ENCODE measurements at places on chromosomes 5 and 9. TPM values are rescaled to one million over a fixed set of nuclear protein-coding genes. Genes with fewer than 3 reads are reported as not detected.
A peak's percentile ranks its signal among the peaks of the same experiment; 100 is the strongest.

GRCh38 chr9:68905129-68905528 lies 108.8 kb downstream of the PRKACG start:
- DNase-seq, result no peak

DNA sequence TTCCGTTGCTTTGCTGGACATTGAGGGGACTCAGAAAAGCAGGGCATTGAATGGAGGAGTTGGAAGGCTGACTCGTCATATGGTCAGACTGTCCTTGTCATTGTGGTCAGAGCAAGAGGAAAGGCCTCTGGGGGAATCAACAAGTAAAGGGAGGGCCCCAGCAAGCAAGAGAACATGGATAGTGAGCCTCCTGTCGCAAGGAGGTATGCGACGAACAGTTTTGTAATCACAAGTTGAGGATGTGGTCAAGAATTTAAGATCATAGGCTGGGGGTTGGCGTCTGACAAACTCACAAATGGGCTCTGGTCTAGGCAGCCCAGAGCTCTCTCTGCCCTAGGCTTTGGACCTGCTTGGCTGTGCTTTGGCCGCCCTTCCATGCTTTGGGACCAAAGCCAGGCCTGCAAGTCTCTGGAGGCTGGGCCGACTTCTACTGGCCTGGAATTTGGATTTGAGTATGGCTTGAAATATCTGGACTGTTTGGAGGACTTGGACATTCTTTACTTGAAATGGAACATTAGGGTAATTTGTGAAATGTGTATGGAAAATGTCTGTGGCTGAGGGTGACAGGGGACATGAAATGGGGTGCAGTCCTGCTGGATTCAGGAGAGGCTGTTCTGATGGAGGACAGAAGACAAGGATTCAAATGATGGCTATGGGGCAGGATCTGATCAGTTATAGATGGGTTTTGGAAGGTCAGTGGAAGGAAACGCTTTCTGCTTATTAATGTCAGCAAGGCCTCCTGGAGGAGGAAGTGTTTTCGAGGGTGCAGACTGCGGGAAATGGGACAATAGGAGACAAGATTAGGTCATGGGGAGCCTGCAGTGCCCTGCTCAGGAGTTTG lies 19.2 kb upstream of the NDST1 start:
- DNase-seq, result peak; percentile 43

- DNase-seq, result no peak
Measured at GRCh38 chr5:116256717-116257116, 171.9 kb downstream of the COMMD10 start.

DNA sequence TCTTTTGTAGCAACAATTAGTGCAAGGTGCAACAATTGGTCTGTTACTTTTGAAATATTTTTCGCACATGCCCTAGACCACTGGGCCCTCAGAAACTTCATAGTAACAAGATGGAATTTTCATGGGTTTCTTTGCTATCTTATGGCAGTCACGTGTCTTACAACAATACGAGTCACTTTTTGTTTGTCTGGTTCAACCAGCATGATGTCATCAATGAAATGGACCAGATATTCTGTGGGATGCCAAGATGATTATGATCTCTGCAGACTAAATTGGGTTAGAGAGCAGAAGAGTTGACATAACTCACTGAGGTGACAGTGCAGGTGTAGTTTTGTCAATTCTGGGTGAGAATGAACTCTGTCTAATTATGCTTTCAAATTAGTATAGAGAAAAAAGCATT lies 239.6 kb upstream of the RIOK2 start:
- DNase-seq, result no peak

- peak; percentile 10 for DNase-seq
Measured at GRCh38 chr5:173234129-173234790, 746 bp downstream of the NKX2-5 start.

DNA sequence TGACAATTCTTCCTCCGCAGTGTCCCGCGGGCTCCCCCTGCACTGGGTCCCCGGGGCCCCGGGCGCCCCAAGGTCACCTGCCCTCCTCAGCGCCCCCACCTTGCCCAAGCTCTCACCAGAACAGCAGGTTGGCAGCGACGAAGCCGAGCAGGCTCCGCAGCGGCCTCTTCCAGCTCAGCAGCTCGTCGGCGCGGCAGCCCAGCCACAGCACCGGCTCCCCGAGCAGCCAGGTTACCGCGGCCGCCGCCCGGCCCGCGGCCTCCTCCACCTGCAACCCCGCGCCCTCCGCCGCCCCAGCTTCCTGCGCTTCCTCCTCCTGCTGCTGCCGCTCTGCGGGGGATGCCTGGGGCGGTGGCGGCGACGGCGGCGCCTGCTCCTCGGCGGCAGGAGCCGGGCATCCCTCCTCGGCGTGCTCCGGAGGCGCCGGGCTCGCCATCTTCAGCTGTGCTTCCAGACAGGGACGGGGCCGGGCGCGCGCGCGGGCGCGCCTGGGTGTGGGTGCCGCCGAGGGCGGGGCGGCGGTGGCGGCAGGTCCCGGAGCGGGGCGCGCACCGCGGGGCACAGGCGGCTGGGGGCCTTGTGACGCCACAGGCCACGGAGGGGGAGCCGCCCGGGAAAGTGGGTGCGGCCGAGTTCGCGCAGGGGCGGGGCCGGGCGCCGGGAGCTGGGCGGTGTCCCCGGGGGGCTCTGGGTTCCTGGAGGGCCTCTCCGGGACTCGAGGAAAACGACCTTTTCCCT lies at the start of gene RETREG1:
RETREG1 (minus strand) TSS at position 462 of the 738 bp plus-strand sequence; CDS start at position 436, 26 bp downstream.
- peak; percentile 62 for DNase-seq

GRCh38 chr9:29212397-29213387 lies 1639.4 kb upstream of the C9orf72 start:
- DNase-seq, result peak; percentile 16

DNA sequence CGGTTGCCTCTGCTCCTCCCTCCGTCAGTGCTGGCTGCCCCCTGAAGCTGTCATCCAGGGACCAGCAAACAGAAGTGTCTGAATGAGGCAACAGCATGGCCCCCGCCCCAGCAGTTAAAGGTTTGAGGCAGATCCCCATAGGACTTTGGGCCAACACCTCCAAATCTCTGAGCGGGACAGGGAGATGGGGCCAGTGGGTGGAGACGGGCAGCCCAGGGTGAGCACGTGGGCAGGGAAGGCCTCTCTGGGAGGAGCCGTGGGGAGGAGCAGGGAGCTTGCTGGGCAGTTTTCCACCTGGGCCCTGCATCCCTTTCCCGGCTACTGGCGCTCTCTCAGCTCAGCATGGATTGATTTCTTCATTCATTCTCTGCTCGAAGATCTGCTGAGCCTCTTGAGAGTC lies 39.1 kb upstream of the NOTCH1 start:
- DNase-seq, result no peak

- no peak for DNase-seq
Measured at GRCh38 chr5:130066644-130067043, 162.4 kb downstream of the CHSY3 start.

GRCh38 chr5:117191251-117191650 lies 616.6 kb upstream of the SEMA6A start:
- no peak for DNase-seq

DNA sequence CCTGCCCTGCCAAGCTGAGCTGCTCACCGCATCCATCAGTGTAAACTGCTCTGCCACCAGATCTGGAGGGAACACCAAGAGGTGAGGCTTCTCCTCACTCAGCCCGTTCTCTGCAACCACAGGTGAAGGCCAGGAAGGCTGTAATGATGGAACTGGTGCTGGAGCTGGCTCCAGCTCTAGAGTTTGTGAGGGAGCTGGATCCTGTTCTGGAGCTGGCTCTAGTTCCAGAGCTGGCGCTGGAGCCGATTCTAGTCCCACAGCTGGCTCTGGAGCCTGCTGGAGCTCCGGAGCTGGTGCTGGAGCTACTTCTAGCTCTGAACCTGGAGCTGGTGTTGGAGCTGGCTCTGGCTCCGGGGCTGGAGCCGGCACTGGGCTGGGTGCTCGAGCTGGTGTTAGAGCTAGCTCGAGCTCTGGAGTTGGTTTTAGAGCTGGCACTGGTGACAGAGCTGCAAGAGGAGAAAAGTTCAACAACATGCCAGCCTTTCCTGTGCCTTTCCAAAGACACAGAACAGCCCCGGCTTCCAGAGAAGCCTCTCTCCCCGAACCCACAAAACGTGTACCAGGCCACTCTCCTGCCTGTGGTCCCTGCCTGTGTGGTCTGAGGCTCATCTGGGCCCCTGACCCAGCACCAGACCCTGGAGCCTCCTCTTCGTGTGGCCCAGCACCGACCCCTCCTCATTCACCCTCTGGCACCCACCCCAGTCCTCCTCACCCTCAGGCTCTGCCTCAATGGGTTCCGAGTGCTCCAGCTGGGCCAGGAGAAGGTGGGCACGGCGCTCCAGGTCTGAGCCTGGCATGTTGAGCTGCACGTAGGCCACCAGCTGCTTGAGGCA lies 12.9 kb downstream of the RALGDS start:
- DNase-seq, result no peak

- DNase-seq, result no peak
Measured at GRCh38 chr9:127449332-127449966, 1.8 kb downstream of the RPL12 start.

GRCh38 chr5:126680191-126680817 lies 79.6 kb downstream of the PHAX start:
- no peak for DNase-seq

- DNase-seq, result no peak
Measured at GRCh38 chr9:2809692-2810419, 34.0 kb downstream of the PUM3 start.

GRCh38 chr9:113535756-113536155 lies 72.2 kb downstream of the RGS3 start:
- DNase-seq, result no peak

DNA sequence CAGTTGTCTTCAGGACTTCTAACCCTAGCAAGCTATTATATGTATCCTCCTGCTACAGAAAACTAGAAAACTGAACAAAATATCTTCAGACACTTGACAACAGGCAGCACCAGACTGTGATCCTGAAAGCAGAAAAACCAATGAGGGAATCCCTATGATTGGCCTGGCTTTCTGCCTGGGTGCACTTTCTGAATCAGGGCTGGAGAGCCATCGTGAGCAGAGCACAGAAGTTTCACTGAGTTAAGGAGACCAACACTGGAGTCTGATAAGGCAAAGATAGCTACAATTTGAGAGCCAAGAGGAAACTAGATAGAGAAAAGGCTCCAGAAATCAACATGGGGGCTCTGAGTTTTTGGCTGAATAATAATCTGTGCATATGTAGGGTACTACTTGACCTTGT lies 106.5 kb downstream of the FANCC start:
- no peak for DNase-seq

DNA sequence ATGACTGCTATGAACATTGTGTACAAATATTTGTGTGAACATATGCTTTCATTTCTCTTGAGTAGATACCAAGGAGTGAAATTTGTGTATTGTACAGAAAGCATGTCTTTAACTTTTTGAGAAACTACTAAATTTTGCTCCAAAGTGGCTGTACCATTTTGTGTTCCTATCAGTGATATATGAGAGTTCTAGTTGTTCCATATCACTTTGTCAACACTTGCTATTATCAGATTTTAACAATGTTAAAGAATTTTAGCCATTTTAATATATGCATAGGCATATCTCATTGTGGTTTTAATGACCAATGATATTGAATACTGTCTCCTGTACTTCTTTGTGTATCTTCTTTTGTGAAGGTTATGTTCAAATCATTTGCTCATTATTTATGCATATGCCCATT lies 142.9 kb upstream of the NR3C1 start:
- no peak for DNase-seq

GRCh38 chr9:99823681-99824377 lies 2.1 kb downstream of the NR4A3 start:
- DNase-seq, result no peak

DNA sequence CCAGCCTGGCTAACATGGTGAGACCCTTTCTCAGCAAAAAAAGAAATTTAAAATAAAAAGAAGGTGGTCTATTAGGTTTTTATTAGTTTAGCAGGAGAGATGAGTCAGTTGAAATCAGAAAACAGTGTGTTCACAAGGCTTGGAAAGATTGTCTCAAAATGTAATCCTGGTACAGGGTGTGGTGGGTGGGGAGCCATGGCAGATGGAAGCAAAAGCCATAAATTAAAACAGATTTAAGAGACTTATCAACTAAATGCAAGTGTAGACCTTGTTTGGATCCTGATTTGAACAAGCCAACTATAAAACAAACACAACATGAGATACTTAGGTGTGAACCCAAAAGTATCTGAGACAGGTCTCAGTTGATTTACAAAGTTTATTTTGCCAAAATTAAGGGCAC lies 42.8 kb upstream of the KLF9 start:
- DNase-seq, result no peak

- no peak for DNase-seq
Measured at GRCh38 chr5:65113771-65114170, 345.0 kb downstream of the CWC27 start.

DNA sequence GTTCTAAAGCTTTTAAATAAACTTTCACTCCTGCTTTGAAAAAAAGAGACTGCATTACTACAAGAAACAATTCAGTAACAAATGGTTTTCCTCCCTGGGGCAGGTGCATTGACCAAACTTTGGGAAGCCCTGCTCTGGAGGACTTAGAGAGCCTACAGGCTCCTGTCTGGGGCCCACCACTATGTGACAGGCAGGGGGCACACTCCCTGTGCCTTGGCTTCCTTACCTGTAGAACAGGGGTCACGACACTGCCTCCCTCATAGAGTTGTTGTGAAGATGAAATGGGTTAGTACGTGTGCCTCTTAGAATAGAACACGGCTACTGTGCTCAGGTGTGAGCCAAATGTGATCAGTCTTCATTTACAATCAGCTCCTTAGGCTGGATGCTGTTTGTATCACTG lies 130.1 kb downstream of the GPBP1 start:
- DNase-seq, result no peak

DNA sequence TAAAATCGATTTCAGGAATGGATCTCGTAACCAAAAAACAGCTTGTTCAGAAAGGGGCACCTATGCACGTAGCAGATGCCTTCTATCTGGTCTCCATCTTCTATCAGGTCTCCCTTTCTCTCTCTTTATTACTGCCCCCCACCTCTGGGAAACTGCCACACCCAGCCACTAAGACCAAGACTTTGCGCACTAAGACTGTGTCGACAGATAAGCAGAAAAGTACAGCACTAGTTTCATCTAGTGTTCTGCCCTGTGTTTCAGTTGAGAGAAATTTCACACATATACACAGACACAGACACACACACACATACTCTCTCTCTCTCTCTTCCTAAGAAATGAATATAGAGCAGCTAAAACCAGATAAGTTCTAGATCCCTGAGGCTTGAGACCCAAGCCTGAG lies 210.1 kb upstream of the MAP3K1 start:
- no peak for DNase-seq

Gene ELAVL2
- total RNA-seq, result not detected

Gene CNOT6
- 43.8 TPM for total RNA-seq

Gene IRX2
- not detected for total RNA-seq

Gene KLF4
- total RNA-seq, result 48.5 TPM

Gene C5orf52
- not detected for total RNA-seq

Gene GLT6D1
- not detected for total RNA-seq

Gene GPX8
- 40.2 TPM for total RNA-seq

Gene MARCHF11
- not detected for total RNA-seq

Gene RBM22
- total RNA-seq, result 57.3 TPM

Gene CTXN3
- not detected for total RNA-seq

Gene WNK2
- 44.6 TPM for total RNA-seq

Data from PC-9 (cell line).